ENCODE measurements at places on chromosomes 4 and X.

DNA sequence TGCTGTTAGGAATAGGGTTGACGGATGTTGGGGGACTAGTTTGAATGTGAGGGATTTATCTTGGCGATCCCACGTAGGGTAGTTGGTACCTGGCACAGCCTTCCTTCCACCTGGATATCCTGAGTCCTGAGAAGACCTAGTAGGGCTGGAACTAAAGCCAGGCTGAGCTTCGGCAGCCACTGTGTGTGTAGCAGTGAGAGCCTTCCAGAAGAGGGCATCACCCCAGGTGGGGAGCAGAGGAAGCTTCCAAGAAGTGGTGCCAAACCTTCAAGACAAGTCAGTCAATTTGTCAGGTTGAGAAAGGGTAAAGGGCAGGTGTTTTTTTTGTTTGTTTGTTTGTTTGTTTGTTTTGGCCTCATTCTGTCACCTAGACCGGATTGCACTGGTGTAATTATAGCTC lies 1.2 kb upstream of the FGFBP2 start:
- DNase-seq, result no peak

DNA sequence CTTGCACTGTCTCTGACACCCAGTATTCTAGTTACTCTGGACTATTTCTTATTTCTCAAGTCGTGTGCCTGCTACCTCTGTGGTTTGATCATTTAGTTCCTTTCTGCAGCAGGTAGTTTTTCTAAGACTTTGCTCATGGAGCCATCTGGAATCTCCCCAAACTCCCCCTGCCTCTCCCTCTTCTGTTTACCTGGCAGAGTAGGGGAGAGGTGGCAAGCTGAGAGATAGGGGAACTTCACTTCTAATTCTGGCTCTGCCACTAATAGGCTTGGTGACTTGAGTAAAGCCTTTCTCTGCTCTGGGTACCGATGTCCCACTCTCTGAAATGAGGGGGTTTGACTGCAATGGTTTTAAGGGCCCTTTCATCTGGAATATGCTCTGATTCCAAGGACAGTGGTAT lies 141.3 kb downstream of the CPEB2 start:
- no peak for DNase-seq

DNA sequence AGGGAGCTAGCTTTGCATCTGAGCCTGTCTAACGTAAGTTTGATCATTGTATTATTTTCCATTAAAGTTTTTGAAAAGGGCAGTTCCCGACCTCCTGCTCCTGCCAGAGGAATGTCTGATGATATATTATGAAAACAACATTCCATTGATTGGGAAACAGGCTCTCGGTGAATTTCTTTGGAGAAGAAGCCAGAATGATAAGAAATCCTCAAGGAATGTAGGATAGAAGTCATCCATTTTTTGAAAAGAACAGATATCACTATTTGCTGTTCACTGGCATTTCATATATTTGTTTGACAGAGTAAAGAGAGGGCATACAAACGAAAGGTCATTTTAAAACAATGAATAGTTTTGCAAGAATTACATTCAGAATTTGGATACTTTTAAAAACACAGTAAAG lies 781.0 kb upstream of the HTR2C start:
- no peak for DNase-seq

DNA sequence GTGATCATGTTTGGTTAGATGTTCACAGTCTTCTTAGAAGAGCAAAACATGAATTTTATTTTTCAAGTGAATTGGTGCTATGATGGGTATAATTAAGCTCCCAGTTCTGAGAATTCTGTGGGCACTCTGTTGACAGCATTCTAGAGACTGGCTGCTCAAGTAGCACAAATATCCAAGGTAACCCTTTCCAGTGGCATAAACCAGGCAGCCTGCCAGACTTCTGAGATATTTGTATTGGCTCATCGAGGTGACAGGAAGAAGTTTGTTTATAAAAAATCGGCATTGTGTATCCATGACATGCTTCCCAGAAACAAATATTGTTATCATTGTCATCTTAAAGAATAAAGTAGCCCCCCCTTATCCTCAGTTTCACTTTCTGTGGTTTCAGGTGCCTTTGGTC lies 28.3 kb downstream of the LANCL3 start:
- no peak for DNase-seq

- peak; percentile 25 for DNase-seq
These were observed 108.7 kb upstream of the ATP6AP2 start for GRCh38 chrX:40471965-40472648.

DNA sequence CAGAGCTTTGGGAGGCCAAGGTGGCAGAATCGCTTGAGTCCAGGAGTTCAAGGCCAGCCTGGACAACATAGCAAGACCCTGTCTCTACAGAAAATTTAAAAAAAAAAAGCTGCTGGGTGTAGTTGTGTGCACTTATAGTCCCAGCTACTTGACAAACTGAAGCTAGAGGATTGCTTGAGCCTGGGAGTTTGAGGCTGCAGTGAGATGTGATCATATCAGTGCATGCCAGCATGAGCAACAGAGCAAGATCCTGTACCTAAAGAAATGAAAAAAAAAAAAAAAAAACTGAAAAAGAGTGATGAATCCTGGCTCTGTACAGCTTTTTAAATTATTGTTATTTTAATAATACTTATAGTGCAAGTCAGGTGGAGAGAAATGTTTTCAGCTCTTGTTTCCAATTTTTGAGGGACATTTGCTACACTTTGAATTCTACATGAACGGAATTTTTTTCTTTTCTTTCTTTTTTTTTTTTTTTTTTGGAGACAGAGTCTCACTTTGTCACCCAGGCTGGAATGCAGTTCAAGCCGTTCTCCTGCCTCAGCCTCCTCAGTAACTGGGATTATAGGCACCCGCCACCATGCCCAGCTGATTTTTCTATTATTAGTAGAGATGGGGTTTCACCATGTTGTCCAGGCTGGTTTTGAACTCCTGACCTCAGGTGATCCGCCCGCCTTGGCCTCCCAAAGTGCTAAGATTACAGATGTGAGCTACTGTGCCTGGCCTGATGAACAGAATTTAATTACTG lies 215.6 kb downstream of the FSTL5 start:
- no peak for DNase-seq

GRCh38 chrX:15344106-15344505 lies 8.8 kb upstream of the PIGA start:
- DNase-seq, result no peak

- peak; percentile 37 for DNase-seq
These were observed 119.1 kb upstream of the TRIM2 start for GRCh38 chr4:153084980-153085630.

DNA sequence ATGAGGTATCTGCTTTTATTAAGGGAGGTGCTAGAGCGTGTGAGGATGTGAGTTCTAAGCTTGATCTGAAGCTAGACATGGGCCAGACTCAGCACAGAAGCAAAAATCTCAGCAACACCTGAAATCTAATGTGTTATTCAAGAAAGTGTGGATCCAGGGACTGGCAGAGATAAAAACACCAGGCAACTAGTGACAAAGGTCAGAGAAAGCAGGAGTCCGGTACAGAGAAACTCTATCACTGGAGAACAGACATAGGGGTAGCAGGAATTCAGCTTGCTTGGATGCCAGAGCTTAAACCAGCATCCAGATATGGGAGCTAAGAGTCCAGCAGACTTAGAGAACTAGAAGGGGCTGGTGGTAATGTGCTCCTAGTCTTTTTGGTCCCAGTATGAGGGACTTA lies 34.0 kb downstream of the VCX start:
- DNase-seq, result no peak

GRCh38 chr4:105666693-105667092 lies 41.8 kb downstream of the INTS12 start:
- DNase-seq, result no peak

DNA sequence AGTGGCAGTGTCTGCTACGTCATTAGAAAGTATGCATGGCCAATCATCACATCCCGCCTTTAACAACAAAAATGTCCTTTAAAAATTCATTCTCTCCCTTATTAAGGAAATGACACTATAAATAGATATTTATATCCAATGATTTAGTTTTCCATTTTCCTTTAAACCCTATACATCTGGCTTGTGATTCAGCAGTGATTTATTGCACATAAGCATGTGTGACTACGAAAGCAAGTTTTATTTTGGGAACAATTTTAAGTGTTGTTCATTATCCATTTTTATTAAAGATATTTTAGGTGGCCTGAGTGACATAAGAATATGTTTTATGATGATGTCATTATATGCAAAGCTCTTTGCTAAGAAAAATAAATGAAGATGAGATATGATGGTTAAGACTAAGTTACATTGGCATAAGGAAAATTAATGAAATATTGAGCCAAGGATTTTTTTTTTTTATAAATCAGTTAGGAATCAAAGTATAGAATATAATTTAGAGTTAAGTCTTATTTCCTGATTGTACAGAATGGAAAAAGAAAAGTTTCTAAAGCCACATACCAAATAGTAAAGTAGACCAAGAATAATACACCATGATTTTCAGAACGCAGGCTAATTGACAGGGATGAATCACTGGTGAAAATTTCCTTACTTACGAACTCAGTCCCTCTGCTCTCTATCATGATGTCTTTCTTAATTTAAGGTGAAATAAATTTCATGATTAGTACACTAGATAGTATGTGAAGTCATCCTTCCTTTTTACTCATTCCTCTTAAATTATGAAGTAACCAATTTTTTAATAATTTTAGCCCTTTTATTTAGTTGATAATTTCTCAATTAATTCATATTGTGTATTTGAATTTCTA lies 822.4 kb downstream of the FAT4 start:
- DNase-seq, result no peak

- DNase-seq, result no peak
These were observed 92.7 kb upstream of the IL15 start for GRCh38 chr4:141543706-141544105.

GRCh38 chr4:4857809-4858508 lies 1.5 kb upstream of the MSX1 start:
- no peak for DNase-seq

GRCh38 chr4:189124149-189124758 lies 816.4 kb upstream of the FRG1 start:
- peak; percentile 11 for DNase-seq

DNA sequence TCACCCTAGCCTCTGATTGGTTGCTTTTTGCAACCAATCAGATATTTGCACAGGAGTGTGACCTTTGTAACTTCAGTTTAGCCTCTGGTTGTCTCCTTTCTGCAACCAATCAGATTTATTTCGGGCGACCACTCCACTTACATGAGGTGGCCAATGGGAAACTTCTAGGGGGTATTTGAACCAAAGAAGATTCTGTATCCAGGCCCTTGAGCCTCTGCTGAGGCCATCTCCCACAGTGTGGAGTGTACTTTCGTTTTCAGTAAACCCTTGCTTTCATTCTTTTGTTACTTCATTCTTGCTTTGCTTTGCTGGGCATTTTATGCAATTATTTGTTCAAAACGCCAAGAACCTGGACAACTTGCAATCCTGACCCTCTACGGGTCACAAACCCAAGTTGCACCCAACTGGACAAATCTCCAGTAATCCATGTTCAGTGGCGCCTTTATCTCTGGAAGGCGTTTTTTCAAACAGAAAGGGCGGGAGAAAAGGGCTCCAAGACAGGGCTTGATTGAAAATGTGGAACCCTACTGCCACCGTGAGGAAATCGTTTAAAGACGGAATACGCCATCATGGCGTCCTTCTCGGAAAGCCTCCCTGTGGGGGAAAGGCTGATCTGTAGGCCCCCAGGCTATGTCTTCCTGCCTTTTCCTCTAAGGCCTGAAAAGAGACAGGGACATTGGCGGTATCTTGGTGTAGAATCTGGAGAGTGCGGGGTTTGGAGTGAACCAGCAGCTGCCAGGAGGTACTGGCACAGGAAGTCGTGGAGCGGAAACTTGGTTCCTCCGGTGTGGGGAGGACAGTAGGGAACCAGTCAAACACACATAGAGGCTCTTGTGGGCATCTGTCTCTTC lies 184.6 kb downstream of the OR13H1 start:
- peak; percentile 72 for DNase-seq

DNA sequence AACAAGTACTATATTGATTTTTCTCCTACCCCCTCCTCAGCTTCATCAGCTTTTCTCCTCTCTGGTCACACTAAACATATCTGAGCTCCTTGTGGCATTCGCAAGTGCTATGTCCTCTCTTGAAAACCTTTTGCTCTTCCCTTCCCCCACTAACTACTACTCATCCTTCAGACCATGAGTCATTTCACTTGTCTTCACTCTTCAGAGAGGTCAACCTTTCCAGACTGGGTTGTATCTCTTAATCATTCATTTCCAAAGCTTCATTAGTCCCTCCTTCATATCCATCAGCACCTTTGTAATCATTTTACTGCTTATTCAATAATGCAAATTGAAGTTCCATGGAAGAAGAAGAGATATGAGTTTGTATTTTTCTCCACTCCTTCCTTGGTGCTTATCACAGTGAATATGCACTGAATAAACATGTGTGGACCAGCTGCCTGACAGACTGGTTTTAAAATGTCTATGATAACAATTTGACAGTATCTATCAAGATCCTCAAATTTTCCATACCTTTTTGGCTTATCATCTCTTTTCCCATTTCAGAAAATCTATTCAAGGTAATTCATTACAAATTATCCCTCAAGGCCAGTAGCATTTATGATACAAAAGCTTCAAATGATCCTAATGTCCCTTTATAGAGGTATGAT lies 28.4 kb downstream of the DDX60L start:
- no peak for DNase-seq

GRCh38 chr4:156116991-156117390 lies 163.3 kb upstream of the CTSO start:
- no peak for DNase-seq

DNA sequence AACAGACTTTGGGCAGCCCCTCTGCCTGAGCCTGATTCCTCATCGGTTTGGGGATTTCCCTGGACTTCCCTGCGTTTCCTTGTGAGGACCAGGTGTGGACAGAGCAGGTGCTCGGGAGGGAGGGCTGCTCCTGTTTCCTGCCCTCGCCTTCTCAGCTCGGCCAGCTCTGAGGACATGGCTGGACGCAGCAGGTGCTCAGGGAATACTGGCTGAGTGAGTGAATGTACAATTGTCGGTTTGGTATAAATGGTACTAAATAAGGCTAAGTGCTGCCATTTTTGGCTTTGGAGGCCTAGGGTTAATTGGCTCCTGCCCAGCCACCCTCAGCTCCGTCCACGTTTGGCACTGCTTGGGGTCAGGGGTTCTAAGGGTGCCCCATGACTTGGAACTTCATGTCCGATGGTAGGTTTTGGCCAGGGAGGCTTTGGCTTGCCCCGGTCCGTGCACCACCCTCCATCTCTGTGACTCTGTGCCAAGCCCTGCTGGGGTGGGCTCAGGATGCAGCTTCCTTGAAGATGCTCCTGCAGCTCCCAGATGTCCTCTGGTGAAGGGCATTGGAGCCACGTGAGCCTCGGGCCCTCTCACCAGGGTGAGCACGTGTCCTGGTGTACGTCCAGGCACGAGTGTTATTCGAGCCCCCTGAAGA lies 45.0 kb upstream of the NKX1-1 start:
- no peak for DNase-seq

GRCh38 chr4:1748465-1748995 lies 27.2 kb downstream of the TACC3 start:
- no peak for DNase-seq

Measured in AG09309 (cell line).